Inflammatory macrophage (primary cell): ENCODE measurements at places on chromosomes 7 and 10.

- DNase-seq: no peak
These were observed 650.9 kb upstream of the IGFBP3 start for GRCh38 chr7:46571996-46572395.

DNA sequence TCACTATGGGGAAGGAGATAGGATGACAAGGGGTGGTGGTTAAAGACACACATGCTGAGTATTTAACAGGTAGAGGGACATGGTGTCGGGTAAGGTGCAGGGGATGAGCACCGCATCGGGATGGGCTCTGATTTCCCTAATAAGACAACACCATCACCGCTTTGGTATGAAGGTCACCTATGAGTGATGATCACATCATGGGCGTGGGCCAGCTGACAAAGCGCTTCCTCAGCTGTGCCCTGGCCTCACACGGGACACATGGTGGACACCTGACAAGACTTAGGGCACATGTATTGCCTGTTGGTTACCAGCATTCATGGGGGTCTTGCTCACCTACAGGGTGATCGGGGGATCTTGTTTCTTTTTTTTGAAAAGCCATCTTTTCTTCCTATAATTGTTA lies 12.8 kb downstream of the C7orf57 start:
- no peak for DNase-seq

DNA sequence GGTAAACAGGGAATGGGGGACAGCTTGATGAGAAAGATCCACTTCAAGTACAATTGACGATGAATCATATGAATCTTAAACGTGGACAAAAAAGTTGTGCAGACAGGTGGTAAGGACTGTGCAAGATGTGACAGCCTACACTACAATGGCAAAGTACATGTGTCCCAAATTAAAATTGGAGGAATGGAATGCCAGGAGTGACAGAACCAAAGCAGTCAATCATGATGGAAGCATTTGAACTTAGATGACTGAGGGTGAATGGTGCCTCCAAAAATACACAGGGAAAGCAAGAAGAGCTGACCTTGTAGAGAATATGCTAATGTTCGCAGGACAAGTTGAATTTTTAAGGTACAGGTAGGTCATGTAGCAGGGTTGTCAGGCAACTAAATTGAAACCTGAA lies 150.3 kb upstream of the WNT16 start:
- no peak for DNase-seq

DNA sequence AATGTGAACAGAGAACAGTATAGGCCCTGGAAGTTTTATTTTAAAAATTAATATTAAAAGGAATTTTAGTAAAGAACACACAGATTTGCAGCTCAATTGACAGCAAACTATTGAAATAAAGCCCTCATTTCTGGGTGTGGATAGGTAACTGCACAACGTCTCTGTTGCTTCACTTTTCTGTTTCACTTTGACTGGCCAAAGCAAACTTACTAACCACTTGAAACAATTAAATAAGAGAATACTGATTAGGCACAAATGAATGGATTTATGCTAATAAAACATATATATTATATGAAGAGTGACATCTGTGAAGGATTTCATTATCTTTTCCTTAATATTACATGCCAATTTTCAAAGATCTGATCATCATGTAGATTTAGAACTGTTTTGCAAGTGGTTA lies 11.9 kb downstream of the ZNF804B start:
- no peak for DNase-seq

- DNase-seq: no peak
These were observed 5.0 kb downstream of the NPC1L1 start for GRCh38 chr7:44536090-44536489.

DNA sequence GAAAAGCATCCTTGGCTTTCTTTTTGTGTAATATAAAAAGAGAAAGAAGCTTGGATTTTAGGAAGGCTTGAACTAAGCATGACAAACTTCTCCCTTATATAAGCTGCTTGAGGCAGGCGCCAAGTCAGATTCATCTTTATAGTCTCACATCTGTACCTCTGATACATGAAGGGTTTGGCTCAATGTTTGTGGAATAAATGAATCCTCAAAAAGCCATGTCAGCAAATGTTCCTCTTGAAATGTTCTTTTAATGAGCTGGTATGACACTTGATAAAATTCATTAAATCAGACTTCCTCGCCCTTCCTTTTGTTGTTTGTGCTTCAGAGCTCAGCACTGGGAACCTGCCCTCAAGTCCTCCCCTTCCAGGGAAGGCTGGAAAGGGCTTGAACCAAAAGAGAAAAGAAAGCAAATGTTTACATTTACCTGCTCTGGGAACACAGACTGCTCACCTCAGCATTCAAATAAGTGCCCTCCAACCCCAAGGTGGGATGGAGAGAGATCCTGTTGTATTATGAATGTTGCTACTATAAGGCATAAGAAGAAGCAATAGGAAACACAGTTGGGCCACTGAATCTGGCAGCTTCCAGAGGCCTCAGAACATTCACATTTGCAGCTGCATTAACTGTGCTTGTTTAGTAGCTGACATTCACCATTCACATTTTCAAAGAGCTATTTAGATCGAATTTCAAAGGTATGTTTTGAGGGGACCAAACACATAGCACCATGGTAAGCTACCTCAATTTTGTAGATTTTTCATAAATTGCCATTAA lies 212.6 kb downstream of the CACNA2D1 start:
- DNase-seq: no peak

DNA sequence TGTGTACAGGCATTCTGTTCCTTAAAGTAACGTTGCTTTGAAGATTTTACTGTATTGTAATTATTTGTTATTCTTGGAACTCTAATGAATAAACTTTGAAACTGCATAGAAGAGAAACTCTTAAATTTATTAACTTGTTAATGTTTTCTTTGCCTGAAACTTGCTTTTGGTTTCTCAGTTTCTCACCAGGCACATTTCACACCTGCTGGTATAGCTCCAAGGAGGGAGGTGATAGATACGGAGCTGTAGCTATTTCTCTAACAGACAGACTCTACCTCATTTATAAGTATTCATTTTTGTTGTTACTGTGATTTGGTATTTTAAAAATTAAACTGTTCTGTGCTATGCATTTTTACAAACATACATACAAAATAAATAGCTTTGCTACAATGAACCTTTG lies 32.7 kb downstream of the R3HCC1L start:
- DNase-seq: no peak

DNA sequence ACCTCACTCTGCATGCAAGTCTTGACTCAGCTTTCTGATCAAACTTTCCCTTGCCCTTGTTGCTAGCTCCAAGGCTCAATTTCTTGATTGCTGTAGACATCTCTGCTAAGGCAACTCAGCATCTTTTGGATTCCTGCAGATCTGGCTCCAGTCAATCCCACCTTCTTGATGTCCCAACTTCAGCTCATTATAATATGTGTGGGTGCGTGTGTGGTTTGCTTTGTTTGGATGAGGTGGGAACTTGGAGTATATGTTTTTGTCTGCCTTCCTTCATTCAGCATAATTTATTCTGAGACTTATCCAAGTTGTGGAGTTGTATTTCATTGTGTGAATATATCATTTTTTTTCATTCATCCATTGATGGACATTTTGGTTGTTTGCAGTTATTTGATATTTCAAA lies 364.8 kb upstream of the IGFBP3 start:
- no peak for DNase-seq

DNA sequence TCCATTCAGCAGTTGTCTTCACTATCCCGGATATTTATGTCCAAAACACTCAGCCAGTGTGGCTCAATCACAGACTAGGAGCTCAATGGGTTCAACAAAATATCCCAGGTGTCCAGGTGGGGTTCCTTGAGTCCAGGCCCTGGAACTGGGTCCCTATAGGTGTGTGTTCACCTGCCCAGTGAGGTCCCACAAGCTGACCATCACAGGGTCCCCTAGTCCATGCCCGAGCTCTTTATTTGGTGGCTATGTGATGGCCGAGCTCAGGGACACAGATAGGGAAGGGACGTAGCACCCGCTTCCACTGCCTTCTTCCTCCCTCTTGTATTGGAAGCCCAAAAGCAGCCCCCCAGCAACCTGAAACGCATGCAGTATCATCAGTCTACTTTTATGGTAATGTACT lies 78.9 kb upstream of the DDC start:
- DNase-seq: no peak

DNA sequence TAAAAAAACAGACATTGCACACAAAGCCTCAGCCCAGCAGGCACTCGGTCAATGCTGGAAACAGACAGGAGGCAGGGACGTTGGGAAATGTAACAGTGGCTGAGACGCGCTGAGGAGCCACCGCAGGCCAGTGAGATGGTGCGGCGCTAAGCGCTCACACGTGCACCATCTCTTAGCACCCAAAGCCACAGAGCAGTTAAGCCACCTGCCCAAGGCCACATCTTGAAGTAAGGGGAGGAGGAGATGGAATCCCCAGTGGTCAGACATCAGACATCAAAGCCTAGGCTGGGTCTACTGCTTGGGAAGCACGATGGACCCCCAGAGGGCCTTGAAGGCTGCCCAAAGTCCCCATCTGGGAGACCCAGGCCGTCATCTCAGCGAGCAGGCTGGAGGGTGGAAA lies 15.6 kb downstream of the LAT2 start:
- peak; percentile 27 for DNase-seq
